ENCODE measurements at places on chromosomes 7 and 10.

DNA sequence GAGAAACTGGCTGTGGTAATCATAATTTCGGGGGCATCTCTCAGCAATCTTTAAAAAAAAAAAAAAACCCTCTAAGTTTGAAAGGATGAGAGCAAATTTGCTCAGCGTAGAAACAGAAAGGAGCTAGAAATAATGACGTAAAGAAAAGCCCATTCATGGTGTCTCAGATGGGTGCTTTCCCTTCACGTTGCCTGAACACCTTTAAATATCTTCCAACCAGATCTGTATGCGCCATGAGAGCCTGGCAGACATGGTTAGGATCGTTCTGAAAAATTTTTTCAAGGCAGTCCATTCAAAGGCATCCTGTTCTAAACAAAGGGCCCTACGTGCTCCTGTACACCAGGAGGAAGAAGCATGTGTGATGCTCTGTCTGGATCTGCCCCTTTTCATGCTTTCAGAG is 141.2 kb upstream of the C1QL3 start:
- DNase-seq: no peak

- no peak for DNase-seq
Measured at GRCh38 chr7:93973134-93973533, 31.0 kb downstream of the BET1 start.

DNA sequence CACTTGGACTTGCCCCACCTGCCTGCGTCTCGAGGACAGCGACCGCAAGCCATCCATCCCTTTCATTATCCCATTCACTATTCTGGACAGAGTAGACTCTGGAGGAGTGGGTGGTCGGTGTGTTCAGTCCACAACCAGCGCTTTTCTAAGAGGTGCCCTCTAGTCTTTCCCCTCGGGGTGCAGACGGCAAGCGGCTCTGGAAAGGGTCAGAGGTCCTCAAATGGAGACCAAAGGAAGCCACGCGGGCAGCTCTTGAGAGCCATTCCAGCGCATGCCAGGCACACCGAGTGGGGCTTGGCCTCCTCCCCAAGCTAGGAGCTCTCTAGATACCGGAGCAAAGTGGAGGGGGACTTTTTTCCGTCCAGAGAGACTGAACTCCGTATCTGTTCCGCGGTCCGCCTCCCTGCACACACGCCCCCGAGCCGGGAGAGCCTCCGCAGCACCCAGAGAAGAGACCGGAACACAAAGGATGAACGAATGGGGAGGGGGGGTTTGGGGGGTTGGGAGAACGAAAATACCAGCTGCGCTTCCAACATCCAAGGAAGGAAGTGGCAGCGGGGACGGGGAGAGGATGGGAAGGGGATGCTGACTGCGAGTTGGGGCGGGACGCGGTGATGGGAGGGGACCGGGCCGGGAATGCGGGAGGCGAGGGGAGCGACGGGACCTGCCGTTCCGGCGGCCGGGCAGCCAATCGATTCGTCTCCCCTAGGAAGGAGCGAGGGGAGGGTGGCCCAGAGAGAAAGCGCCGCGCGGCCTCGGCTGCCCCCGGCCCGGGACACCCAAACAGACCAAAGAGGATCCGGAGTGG is 515 bp downstream of the GSDME start:
- DNase-seq: no peak

DNA sequence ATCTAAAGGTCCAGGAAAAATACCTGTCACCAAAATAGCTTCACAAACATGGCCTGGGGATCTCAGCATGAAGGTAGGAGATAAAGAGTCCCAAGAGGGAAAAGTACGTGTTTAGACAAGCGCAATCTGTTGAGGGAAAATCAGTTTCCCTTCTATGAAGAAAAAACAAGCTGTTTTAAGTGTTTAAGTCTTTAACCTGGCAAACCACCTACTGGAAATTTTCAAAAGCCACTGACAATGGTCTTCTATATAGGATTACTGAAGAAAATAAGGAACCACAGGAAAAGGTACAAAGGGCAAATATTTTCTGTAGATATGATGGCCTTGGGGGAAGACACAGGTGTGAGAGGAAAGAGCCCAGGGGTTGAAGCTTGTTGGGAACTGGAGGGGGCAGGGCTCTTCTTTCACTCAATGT is 21.2 kb downstream of the ALDH18A1 start:
- DNase-seq: no peak

GRCh38 chr7:141666071-141666470 is 35.9 kb downstream of the DENND11 start:
- no peak for DNase-seq

DNA sequence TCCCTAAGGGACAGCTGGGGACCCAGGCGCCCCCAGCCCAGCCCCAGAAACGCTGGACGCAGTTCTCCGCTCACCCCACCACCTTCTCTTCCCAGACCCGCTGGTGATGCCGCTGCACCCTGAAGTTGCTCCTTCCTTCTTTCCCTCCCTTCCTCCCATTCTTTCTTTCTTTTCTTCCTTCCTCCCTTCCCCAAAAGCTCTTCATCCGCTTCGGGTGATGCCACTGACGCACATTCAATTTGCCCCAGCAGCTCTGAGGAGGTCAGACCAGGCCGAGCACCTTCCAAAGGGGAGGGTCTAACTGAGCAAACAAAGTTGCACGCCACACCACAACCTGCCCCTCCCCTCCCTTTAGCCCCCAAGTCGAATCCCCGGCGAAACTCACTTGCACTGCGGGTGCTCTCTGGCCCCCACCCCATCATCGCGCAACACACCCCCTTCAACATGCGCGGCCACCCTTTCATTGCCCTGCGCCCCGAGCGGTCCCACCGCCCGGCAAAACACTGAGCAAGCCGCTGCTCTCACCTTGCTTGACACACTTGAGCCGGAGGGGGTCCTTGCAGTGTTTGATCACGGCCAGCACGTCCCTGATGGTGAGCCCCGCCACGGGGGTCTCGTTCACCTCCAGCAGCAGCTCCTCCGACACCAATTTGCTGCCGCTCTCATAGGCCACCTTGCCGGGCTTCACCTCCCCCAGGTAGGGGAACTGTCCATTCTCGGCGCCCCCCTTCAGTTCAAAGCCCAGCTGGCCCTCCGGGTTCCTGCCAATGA is 787 bp downstream of the MAGI2 start:
- no peak for DNase-seq

DNA sequence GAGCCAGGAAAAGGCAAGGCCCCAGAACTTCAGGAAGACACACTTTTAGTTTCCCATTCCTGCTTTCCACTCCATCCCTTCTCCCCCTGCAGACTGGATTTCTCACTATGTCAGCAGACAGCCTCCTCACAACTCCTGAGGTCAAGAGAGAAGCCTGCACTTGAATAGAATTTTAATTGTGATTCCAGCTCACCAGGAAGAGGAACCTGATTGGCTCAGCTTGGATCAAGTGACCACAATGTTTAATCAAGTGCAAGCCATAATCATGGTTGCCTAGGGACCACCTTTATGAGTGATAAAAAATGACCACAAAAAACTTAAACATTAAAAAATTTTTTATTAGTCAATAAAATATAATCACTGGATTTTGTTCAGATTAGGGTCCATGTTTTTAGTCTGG is 244.7 kb upstream of the RHOBTB1 start:
- DNase-seq: no peak

DNA sequence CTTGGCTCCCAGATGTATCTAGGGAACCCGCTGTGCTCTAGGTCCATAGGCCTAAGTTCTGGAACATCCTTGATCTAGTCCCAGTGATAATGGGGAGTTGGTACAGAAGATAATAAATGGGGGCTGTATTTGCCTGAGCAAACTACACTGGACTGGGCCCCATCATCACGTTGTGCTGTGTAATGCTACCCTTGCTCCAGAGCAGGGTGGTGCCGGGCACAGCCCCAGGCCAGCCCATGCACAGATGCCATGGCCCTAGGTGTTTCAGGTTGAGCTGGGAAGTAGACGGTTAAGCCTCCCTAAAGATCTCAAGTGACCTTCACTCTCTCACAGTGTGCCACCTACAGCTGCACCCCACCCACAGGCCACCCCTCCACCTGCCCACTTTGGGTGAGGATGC is 53.2 kb downstream of the STRA8 start:
- no peak for DNase-seq

- DNase-seq: no peak
Measured at GRCh38 chr10:60271319-60272040, 118.2 kb downstream of the ANK3 start.

- no peak for DNase-seq
Measured at GRCh38 chr10:123462246-123462645, 203.9 kb upstream of the GPR26 start.

DNA sequence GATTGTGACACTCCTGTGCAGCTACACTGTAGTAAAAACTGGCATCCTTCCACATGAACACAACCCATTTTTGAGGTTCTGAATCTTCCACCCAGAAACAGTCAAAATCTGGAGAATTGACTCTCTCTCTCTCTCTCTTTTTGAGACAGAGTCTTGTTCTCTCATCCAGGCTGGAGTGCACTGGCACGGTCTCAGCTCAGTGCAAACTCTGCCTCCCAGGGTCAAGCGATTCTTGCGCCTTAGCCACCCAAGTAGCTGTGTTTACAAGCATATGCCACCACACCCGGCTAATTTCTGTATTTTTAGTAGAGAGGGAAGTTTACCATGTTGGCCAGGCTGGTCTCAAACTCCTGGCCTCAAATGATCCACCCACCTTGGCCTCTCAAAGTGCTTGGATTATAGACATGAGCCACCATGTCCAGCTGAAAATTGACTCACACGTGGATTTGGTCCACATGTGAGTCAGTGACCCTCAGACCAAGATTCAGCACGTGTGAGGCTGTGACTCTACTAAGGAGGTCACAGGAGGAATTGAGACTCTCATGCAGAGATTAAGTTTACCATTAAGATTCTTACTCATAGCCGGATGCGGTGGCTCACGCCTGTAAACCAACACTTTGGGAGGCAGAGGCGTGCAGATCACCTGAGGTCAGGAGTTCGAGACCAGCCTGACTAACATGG is 12.1 kb upstream of the ZNF107 start:
- DNase-seq: no peak

- no peak for DNase-seq
Measured at GRCh38 chr7:158740657-158741293, 36.2 kb upstream of the NCAPG2 start.

DNA sequence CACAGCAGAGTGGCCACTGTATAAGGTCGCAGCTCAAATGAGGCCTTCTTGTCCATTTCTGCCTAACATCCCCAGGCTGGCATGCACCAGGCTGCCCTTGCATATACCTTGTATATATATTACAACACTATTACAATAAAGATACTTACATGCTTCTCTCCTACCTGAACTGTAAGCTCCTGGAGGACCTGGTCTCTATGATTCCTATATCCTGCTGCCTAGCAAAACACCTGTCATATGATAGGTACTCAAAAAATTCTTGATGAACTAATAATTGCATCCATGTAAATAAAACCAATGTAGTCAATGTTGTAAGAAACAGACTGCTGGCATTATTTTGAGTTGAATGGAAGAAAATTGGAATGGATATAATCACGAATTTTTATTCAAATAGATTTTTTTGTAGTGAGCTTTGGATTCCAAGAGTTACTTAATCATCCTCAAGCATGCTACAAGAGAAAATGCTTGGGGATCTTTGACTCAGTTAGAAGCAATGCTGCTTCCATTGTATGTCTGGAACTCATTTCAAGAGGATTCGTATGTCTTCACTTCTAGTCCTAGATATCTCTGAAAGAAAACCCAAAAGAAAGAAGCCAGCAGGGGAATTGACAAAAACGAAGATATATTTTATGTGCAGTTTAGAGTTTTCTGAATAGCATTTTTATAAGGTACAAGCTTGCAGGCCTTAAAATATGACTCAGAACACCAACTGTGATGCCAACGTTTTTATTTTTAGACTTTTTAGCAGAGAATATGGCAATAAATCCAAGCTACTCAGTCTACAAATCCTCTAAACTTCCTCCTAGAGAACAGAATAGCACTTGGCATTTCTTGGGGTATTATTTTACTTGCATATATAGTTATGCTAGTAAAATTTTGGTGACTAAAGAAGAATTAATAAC is 53.1 kb downstream of the OSBPL3 start:
- no peak for DNase-seq

GRCh38 chr10:70771311-70772194 is 13.6 kb downstream of the TBATA start:
- no peak for DNase-seq

GRCh38 chr10:71257319-71257997 is 45.1 kb downstream of the UNC5B start:
- DNase-seq: no peak

DNA sequence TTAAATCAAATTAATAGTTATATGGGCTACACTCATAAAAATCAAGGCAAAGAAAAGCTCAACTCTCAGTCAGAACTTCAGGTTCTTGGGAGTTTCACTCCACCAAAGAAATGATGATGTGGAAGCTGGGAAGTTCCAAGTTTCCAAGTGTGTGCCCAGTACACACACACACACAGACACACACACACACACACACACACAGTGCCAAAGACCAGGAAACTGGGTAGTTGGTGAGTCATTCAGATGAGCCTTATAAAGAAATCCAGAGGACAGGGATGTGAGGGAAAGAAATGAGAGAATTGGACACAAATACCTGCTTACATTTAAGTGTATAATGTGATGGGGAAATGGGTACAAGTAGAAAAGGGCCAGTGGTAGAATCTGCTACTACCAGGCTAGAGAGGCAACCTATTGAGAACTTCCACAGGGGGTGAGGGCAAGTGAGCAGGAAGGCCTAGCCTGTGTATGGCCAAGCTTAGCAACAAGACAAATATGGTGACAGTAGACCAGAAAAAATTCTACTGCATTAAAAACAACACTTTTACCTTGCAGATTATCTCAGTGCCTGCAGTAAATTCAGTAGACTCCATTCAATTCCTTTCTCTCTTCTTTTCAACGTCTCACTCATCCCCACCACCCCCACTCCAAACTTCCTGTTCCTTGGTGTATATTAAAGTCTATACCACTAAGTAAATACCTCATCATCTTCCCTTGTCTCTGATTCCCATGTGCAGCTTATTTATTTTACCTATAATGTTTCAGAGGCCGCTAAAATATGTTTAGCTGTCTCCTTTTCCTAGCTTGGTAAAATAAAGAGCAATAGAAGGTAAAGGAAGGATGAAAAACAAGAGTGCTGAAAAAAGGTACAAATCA is 95.0 kb downstream of the CABCOCO1 start:
- DNase-seq: no peak
